Stimulated activated CD4-positive, alpha-beta T cell treated with anti-CD3 and anti-CD28 coated beads, Interleukin-15, amount 100 ng/mL, for 24 hours (primary cell): ENCODE measurements at places on chromosomes 5 and 9.

DNA sequence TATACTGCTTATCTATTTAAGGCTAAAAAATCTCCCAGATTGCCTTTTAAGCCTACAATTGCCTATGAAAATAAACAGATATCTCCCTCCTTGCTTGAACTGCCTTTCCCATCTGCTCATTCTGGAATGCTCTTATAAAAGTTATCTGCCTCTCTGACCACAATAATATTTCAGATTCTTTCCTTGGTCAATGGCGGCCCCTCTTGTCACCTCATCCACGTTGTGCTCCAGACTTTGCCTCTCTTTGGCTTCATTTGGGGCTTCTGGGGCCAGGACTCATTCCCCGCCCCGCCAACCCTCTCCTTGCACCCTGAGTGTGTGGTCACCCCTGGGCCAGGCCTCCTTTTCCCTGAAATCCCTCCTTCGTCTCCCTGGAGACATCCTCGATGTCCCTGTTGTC is 110.0 kb upstream of the RPS23 start:
- DNase-seq, result no peak

GRCh38 chr5:165460911-165461310 is 1955.5 kb downstream of the MAT2B start:
- DNase-seq, result no peak

GRCh38 chr5:136674178-136674577 is 308.8 kb upstream of the TRPC7 start:
- DNase-seq, result no peak

GRCh38 chr5:174601946-174602345 is 122.4 kb upstream of the MSX2 start:
- no peak for DNase-seq

GRCh38 chr5:44951371-44951770 is 142.6 kb downstream of the MRPS30 start:
- DNase-seq, result no peak

GRCh38 chr9:114084282-114085073 is 6.4 kb upstream of the AMBP start:
- no peak for DNase-seq

GRCh38 chr9:84187090-84187489 is 153.5 kb downstream of the SLC28A3 start:
- no peak for DNase-seq

DNA sequence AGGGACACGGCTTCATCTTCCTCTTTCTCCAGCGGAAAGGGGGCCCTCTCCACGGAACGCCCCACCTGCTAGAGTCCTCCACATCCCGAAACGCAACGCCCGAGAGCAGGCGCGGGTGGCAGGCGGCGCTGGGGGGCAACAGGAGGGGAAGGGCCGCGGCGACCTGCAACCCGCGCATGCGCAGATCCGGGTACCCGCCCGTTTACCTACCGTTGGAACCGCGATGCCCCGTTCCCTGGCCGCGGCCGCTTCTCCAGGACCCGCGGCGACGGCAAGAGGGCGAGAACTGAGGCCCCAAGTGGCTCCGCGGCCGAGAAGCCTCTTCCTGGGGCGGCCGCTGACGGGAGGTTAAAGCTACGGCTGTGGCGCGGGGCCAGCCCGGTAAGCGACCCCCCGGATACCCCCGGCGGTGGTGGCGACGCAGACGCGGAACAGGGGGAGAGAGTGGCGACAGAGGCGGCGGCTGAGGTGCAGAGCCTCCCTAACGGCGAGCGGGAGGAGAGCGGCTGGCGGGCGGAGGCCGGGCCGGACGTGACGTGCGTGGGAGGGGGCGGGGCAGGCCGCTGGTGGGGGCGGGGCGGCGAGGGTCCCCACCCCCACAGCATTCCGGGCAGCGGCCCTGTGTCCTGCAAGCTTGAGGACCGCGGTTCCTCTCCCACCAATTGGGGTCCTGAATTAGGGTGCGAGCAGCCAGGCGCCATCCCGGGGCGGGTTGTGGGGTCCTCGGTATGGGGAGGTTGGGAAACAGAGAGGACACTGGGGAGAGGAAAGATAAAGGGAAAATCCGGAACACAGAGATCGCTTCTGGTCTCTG is at the start of gene FAM13B:
FAM13B (minus strand) TSS at position 508 of the 814 bp plus-strand sequence. CDS start 13,968 bp downstream, outside the sequence.
- peak; percentile 86 for DNase-seq

- DNase-seq, result no peak
Measured at GRCh38 chr5:78127875-78128274, 166.6 kb downstream of the AP3B1 start.

DNA sequence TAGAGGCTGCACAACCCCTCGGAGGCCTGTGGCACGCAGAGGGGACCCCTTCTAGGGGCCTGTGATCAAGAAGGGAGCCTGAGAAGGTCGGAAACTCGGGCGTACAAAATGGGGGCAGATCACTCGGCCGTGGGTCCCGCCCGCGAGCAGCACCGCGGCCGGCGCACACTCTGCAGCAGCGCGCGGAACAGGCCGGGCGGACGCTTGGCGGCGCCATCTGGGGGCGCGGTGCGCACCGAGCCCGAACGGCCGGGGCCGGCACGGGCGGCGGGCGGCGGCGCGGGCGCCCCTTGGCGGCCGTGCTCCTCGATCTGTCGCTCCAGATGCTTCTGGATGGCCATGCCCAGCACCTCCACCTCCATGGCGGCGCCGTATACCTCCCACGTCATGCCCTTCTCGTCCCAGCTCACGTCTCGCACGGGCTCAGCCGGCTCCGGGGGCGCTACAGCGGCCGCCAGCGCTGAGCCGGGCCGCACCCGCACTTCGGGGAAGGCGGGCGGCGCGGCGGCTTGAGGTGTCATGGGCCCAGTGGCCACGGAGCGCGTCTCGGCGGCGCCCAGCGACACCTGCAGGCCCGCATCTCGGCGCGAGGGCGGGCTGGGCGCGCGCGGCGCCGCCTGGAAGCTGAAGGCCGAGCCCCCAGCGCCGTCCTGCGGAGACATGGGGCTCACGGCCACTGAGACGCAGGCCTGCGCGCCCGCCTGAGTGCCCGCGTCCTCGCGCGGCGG is 13.1 kb downstream of the GPRIN1 start:
- DNase-seq, result peak; percentile 78

GRCh38 chr5:97049175-97049574 is 93.2 kb downstream of the LIX1 start:
- no peak for DNase-seq

DNA sequence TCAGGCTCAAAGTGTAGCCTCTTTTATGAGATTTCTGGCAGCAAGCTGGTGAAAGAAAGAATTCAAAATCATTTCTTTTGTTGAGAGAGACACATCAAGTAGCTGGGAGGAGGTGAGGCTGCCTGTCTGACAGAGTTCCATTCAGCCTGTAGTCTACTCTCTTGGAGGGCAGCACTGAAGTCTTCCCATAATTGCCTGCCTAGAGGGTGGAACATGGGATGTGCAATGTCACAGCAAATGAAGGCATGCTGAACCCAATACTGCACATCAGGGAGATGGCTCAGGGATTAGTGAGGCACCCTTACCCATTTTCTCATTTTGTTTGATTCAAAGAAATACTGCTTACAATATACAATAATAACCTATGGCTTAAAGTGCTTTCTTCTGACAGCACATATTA is 475.7 kb downstream of the TMEM232 start:
- no peak for DNase-seq

- no peak for DNase-seq
Measured at GRCh38 chr5:137510671-137511070, 11.5 kb upstream of the SPOCK1 start.

GRCh38 chr9:130772185-130772584 is 62.9 kb upstream of the ABL1 start:
- DNase-seq, result no peak

DNA sequence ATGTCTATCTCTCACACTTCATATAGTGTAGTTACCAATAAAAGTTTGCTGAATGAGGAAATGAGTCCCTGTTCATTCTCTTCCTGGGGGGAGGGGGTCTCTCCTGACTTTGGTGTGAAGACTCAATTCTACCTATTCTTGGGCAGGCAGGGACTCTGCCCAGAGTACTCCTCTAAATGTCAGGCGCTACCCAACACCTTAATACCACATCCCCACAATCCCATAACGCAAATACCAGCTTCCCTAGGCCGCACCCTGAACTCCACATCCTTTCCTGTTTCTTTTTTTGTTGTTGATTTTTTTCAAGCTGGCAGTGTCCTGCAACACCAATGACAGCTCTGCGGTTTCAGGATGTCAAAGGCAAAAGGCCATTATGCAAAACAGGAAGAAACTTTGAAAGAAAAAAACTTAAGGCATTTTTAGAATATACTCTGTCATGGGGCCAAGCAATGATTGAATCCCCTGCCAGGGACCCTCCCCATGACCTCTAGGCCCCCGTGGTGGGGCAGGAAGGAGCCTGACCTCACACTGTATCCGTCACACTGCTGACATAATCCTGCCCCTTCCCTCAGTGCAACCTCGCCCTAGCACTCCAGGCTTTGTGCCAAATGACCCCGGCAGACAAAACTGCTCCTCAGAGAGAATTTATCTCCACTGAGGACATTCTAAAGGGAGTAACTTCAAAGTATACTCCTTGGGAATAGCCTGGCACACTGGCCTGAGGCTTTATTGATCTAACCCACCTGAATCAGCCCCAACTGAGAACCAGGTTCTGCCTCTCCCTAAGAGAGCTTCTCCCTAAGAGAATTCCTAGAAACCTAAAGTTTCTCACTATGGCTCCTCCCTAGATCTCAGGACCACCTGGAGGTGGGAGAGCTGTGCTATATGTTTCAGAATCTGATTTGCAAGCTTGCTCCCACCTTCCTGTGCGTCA is 8.0 kb downstream of the B4GALT1 start:
- DNase-seq, result peak; percentile 40

DNA sequence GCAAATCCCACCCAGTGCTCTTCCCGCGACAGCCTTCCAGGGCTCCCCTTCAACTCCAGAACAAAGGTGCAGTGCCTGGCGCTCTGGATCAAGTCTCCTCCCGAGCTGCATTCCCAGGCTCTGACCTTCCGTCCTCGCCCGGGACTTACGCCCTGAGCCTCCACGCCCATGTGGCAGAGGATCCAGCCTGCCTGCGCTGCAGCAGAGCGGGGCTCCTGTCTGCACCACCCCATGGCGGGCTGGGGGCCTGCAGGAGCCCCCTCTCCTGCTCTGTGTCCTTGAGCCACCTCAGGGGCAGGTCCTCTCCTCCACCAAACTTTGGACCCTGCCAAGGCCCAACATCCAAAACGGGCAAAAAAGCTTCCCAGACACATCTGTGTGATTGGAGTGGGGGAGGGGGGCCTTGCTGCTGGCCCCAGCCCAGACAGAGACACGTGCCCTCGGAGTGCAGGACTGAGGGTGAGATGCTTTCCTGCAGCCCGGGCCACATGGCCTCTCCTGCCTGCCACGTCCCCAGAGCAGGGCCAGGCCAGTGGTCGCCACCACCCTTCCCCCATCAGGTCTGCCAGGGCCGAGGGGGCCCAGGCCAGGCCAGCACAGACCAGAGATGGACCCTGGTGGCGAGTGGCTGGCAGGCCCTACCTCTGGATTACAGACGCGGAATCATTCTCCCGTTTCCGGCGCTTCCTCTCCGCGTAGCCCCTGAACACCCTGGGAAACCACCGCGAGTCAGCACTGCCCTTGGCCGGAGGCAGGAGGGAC is 4.4 kb downstream of the NSMF start:
- no peak for DNase-seq

DNA sequence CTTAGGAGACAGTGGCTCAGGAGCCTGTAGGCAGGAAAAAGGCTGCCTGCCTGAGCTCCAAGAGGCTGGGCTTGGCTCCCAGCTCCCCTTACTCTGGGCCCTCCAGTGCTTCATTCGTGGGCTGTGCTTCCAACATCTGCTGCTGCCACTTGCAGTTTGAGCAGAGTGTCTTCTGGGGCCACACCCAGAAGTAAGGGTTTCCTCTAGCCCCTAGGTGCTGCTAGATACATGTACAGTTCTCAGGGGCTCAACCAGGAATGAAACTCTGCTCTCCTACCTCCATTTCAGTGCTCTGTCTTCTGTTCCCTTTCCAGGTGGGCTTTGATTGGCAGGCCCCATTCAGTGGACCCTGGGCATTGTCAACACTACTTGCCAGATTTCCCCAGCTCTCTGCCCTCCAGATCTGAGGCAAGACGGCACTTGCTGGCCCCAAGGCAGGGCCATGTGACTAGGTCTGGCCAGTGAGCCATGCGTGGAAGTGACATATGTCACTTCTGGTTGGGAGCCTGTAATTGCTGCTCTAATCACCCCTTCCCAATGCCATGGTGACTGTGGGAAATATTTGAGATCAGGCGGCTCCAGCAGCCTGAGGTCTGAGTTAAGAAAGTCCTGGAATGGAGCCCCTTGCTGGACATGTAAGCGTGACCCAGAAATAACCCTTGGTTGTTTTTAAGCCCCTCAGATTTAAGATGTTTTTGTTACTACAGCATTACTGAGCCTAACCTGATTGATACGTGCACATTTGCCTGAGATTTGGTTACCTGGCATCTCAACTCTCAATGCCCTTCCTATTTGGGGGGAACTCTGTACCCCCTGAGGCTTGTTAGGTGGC is 9.4 kb upstream of the BOD1 start:
- no peak for DNase-seq

DNA sequence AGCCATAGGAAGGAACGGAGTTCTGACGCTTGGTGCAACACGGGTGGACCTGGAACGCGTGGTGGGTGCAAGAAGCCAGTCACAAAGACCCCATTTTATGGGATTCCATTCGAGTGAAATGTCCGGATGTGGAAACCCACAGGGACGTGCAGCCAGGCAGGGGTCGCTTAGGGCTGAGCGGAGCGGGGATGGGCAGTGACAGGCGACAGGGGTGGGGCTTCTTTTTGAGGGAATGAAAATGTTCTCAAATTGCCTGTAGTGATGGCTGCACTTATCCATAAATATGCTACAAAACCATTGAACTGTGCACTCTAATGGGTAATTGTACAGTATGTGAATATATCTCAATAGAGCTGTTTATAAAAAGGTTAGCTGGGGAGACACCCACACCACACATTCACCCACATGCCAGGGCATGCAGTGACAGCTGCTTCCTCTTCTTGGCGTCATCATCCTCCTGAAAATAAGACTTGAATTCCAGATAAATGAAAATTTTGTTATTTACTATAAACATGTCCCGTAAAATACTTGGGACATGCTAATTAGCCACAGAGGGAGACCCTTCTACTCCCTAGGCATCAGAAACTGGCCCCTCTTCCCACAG is 71.3 kb upstream of the OLFM1 start:
- DNase-seq, result no peak

GRCh38 chr5:181159286-181160151 is 12.1 kb downstream of the OR2V2 start:
- DNase-seq, result peak; percentile 94

DNA sequence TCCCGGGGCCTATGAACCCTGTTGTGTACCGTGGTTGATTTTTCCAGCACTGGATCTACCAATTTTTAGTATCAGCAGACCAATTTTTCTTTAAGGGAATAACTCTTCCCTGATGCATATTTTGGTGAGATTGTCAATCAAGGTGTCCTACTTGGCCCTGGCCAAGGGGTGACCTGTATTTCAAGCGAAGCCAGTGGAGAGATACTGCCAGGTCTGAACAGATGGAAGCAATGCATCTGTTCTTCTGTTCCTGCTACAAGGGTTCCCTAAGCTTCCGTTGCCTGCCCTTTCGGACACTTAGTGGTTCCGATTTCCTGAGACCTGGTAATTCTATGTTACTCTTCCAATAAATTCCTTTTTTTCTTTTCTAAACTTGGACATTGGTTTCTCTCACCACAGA is 37.3 kb downstream of the ADAM19 start:
- no peak for DNase-seq
